ENCODE measurements at places on chromosomes 4 and X. TPM values are rescaled to one million over a fixed set of nuclear protein-coding genes. Genes with fewer than 3 reads are reported as not detected.

DNA sequence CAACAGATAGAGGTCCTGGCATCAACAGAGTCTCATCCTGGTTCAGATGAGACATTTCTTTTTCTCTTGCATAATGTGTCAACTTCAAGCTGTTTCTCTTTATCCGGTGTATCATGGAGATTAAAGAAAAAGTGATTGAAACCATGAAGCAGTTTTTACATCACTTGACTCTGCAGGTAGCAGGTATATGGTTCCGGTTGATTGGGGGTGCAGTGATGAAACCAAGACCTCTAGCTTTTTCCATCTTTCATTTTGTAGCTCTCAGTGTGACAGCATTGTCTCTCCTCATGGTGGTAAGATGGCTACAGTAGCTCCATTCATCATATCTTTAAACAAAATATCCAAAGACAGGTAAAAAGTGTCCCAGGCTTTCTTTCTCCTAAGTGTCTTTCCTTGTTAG, 2.4 kb upstream of the HOPX start:
- DNase-seq, result no peak

DNA sequence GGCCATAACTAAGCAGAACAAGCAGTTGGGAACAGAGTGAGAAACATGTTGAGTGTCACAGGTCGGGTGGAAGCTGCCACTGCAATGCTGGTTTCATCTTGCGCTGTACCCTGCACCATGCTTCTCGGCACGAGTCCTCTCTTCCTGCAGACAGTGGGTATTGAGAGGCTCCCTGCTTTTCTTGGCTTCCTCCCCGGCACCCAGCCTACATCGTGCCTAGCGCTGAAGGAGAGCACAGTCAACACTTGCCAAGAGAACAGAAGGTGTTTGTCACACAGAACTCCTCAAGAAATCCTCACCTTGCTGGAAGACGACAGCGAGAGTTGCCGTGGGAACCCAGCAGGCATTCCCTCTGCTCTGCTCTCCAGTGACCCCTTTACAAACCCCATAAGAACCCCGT, 53.6 kb downstream of the EVC2 start:
- DNase-seq, result no peak

Gene SCLT1
- total RNA-seq, result 20.9 TPM

Gene NXF3
- not detected for total RNA-seq
